Astrocyte of the spinal cord (primary cell): ENCODE measurements at places on chromosomes 1 and 21.

DNA sequence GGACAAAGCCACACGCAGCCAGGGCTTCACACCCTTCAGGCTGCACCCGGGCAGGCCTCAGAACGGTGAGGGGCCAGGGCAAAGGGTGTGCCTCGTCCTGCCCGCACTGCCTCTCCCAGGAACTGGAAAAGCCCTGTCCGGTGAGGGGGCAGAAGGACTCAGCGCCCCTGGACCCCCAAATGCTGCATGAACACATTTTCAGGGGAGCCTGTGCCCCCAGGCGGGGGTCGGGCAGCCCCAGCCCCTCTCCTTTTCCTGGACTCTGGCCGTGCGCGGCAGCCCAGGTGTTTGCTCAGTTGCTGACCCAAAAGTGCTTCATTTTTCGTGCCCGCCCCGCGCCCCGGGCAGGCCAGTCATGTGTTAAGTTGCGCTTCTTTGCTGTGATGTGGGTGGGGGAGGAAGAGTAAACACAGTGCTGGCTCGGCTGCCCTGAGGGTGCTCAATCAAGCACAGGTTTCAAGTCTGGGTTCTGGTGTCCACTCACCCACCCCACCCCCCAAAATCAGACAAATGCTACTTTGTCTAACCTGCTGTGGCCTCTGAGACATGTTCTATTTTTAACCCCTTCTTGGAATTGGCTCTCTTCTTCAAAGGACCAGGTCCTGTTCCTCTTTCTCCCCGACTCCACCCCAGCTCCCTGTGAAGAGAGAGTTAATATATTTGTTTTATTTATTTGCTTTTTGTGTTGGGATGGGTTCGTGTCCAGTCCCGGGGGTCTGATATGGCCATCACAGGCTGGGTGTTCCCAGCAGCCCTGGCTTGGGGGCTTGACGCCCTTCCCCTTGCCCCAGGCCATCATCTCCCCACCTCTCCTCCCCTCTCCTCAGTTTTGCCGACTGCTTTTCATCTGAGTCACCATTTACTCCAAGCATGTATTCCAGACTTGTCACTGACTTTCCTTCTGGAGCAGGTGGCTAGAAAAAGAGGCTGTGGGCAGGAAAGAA lies 8.1 kb downstream of the PSRC1 start:
- DNase-seq = peak; percentile 34

DNA sequence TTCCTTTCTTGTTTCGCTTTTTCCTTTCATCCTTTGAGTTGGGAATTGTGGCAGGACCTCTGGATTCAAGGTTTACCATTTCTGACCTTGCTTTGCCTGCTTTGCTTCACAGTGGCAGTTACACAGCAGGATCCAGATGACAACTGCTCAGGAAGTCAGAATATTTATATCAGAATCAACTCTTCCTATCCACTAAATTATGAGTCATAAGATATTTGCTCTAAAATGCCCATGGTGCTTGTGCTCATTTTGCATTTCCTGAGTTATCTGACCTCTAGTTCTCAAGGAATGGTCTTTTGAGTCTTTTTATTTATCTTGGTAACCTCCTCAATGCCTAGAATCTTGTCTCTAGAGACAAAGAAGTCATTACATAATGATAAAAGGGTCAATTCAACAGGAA lies 290.8 kb downstream of the LRRC7 start:
- DNase-seq = peak; percentile 18

DNA sequence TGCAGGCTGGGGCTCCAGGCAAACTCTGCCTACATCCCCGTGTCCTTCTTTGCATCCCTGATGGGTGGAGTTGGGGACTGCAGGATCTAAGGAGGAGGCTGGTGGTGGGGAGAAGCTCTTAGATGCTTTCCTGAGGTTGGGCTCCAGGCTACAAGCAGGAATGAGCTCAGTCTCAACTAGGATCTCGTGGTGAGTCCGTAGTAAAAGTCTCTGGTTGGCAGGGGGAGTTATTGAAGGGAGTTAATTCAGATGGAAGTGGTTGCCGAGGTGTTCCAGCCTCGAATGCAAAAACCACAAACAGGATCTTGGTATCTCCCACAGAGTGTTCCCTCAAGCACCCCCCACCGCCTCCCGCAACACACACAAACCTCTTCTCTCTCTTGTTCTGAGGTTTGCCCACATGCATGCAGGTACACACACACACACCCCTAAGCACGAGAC lies 35.0 kb downstream of the TMCC2 start:
- no peak for DNase-seq

DNA sequence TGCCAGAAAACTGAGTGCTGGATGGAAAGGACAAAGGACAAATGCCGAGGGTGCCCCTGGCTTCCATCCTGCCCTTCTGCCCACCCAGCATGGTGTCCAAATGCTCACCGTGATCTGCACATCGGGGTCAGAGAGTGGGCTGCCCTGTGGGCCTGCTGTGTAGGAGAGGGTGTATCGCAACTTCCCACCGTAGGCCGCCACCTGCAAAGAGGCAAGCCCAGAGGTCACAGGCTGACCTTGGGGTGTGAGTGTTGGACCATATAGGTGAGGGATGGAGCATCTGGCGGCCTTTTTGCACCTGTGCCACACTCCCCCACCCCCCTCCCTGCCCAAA lies 53.5 kb downstream of the LDLRAD2 start:
- DNase-seq = no peak

- no peak for DNase-seq
Observed at GRCh38 chr1:214958486-214958885, 124.1 kb upstream of the KCNK2 start.
